ENCODE measurements at places on chromosomes 2 and 18.

DNA sequence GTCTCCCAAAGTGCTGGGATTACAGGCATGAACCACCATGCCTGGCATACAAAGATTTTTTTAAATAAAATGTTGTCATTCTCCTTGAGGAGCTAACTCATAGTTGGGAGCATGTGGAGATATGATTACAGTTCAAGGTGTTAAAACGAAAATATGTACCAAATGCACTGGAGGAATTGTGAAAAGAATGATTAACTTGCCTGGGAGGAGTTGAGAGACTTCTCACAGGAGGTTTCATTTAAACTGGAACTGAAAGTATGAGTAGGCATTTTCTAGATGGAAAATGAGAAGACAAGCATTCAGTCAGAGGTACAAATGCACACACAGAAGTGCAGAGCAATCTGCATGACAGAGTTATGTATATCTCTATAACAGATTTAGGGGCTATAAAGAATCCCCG is 126.6 kb upstream of the PDE1A start:
- DNase-seq = no peak

DNA sequence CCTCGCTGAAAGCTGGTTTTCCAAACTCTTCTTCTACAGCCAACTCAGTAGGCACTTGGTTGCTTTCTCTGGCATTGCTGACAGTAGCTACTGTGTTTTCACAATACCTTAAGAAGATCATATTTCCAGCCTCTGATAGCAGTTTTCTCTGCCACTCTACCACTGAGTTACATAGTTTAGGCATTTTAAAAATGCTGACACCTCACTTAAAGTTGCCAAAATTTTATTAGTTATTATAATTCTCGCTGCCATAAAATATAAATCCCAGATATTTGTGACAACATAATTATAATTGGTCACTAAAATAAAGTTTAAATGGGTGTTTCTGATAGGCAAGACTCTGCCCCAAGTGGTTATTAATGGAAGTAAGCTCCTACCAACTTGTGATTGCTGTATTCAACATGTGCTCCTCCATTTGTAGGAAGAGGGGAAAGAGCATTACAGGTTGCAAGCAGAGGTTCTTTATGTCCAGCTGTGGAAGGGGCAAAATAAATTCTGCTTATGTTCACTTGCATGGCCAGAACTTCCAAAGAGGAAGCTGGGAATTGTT is 1202.8 kb downstream of the CNTNAP5 start:
- DNase-seq = no peak

- no peak for DNase-seq
These were observed 523.5 kb upstream of the ZEB2 start for GRCh38 chr2:145043399-145043834.

DNA sequence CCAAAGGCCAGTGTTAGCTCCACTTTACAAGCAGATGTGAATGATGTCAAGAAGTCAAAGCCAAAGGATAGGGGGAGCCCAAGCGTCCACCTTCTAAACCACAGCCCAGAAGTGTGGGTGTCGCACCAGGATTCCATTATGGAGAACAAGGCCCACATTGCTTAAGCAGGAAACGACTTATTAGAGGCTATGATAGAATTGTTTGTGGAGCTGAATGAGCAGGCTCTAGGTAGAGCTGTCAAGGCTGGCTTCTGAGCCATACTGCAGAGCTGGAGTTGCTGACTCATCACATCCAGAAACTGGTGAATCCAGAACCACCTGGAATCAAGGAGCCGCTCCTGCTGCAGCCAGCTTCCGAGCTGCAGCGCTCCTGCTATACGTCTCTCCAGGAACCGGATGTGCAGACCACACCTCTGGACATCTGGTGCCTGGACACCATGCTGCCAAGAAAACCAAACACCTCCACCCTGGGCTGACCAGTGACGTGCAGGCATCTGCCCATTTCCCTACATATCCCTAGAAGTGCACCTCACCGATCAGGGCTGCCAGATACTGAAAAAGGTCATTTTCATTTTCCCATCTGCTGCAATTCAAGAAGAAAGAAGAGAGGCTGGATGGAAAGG is 6.2 kb upstream of the TWIST2 start:
- DNase-seq = no peak
